A549 (cell line): ENCODE measurements at places on chromosomes 1 and 21.

DNA sequence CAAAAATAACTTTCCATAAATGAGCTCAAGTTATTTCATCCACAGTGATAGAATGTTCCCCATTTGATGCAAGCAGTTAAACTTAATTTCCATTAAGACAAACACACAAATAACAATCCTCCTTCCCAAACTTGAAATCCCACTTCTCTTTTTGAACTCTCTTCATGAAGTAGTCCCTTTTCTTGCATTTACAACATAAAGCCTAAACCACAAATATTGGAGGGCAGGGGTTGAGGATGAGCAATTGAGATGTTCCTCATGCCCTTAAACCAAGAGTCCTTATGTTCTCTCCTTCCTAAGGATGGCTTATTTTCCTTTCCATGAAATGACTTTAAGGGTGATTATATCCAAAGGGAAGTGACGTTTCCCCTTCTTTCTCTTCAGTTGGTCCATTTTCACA lies 228.8 kb downstream of the DISC1 start:
- no peak for DNase-seq

GRCh38 chr1:209132736-209133467 lies 450.6 kb upstream of the CAMK1G start:
- no peak for DNase-seq

GRCh38 chr1:200081151-200081968 lies 53.9 kb downstream of the NR5A2 start:
- no peak for DNase-seq

DNA sequence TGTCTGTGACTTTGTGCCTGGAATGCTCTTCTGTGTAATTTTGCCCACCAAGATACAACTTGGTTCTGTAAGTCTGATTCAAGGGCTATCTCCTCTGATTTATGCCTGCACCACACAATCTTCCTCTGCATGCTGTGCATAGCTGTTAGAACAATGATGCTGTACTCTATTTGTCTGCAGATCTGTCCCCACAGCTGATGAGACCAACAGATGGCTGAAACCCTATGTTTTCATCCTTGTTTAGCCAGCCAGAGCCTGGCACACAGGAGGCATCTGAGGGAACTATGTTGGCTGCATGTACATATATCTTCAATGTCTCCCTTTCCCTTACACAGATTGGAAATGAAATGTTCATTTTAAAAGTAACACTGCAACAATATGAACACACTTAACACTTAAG lies 58.0 kb upstream of the ABCA4 start:
- no peak for DNase-seq

- no peak for DNase-seq
Measured at GRCh38 chr1:109807402-109807801, 43.7 kb upstream of the EPS8L3 start.

DNA sequence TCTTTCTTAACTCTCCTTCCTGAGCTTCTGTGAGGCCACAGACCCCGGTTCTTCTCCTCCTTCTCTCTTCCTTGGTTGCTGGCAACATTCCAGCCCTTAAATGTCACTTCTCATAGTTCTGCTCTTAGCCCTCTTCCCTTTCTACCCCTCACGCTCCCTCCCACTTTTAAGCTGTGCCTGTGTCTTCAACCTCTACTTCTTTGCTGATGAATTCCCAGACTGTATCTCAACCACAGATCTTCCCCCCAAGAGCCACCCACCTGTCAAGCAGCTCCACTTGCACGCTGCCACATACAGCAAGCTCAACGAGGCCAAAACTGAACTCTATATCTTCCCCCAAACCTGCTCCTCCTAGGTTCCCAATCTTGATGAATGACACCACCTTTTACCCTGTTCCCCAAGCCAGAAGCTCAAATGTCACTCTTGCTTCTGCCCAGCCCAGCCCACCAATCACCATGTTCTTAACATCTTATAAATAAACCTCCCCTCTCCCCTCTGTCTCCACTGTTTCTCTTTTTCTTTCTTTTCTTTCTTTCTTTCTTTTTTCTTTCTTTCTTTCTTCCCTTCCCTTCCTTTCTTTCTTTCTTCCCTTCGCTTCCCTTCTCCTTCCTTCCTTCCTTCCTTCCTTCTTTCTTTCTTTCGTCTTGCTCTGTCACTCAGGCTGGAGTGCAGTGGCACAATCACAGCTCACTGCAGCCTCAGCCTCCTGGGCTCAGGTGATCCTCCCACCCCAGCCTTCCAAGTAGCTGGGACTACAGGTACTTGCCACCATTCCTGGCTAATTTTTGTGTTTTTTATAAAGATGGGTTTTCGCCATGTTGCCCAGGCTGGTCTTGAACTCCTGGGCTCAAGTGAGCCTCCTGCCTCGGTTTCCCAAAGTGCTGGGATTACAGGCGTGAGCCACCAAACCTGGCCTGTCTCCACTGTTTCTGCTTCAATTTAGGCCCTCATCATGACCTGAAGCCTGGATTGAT lies 19.8 kb upstream of the PTP4A2 start:
- DNase-seq = no peak

- no peak for DNase-seq
Measured at GRCh38 chr1:56438901-56439551, 140.3 kb downstream of the PLPP3 start.

- DNase-seq = no peak
Measured at GRCh38 chr1:14827870-14828269, 229.4 kb downstream of the KAZN start.
